Stimulated activated naive CD4-positive, alpha-beta T cell treated with Interleukin-2 at 50 U/mL for 16 hours (primary cell): ENCODE measurements at places on chromosomes 2 and 18.

DNA sequence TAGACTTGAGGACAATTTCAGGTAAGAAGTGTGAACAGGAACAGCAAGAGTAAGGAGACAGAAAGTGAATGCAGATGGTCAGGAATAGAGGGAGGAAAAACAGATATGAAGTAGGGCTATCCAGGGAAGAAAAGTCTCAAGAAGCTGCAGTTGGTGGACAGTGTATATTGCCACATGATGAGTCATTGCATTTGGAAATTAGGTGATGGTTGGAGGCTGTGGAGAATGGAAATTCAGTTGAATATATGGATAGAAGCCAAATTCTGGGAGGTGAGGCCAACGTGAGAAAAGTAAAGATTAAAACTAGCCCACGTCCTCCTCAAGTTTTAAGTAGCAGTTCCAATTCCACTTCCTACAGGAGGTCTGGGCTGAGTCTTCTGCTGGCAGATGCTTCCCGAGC lies 158.4 kb downstream of the UBE2E3 start:
- no peak for DNase-seq

DNA sequence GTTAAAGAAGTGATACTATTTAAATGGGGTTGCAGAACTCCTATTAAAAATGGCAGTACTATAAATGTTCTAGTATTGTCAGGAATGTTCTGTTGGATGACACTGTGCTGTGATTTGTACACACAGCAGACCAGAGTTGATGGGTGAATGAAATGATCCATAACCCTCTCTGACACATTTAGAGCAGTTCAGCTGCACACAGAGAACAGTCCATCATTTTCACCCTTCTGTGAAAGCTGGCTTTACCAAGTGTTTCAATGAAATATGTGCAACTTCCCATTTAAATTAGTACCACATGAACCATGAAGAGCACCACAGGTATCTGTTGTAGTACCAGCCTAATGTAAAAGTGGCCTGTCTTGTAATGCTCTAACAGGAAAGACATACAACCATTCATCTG lies 981.4 kb downstream of the TMEM182 start:
- no peak for DNase-seq

DNA sequence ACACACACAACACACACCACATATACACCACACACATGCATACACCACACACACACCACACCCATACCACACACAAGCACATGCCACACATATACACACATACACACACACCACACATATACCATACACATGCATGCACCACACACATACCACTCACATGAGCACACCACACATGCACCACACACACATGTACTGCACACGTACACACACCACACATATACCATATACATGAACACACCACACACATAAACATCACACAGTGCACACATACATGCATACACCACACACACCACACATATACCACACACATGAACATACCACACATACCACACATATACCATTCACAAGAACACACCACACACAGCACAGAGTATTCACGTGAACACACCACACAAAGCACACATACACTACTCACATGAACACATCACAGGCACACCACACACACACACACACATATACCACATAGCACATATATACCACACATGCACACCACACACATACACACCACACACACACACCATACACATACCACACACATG lies 219.9 kb upstream of the RAB6C start:
- DNase-seq, result no peak

GRCh38 chr2:133053541-133053940 lies 383.5 kb upstream of the LYPD1 start:
- no peak for DNase-seq

GRCh38 chr2:47039489-47039870 lies 115.6 kb downstream of the STPG4 start:
- no peak for DNase-seq

DNA sequence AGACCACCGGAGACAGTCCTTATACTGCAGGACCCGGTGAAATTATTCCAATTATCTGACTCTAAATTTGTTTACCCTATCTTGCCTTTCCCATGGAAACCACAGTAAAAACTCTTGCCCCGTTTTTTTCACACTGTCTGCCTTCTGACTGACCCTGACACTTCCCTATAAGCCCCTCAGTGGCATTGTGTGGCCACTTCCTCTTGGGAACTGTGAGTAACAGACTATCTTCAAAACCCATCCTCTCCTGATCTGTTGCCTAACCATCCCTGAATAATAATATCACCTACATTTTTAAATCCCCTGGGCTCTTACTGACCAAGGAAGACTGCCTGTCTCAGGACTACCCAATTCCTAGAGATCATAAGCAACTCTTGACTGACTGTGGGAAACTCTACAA lies 42.6 kb upstream of the RNF152 start:
- no peak for DNase-seq
